SK-MEL-5 (cell line): ENCODE measurements at places on chromosomes 16 and 17. TPM values are rescaled to one million over a fixed set of nuclear protein-coding genes. Genes with fewer than 3 reads are reported as not detected.

- DNase-seq = peak; percentile 62
These were observed 37.0 kb upstream of the ZNF750 start for GRCh38 chr17:82876602-82877379.

GRCh38 chr16:68450741-68451255, 2.5 kb upstream of the SMPD3 start:
- DNase-seq = no peak

DNA sequence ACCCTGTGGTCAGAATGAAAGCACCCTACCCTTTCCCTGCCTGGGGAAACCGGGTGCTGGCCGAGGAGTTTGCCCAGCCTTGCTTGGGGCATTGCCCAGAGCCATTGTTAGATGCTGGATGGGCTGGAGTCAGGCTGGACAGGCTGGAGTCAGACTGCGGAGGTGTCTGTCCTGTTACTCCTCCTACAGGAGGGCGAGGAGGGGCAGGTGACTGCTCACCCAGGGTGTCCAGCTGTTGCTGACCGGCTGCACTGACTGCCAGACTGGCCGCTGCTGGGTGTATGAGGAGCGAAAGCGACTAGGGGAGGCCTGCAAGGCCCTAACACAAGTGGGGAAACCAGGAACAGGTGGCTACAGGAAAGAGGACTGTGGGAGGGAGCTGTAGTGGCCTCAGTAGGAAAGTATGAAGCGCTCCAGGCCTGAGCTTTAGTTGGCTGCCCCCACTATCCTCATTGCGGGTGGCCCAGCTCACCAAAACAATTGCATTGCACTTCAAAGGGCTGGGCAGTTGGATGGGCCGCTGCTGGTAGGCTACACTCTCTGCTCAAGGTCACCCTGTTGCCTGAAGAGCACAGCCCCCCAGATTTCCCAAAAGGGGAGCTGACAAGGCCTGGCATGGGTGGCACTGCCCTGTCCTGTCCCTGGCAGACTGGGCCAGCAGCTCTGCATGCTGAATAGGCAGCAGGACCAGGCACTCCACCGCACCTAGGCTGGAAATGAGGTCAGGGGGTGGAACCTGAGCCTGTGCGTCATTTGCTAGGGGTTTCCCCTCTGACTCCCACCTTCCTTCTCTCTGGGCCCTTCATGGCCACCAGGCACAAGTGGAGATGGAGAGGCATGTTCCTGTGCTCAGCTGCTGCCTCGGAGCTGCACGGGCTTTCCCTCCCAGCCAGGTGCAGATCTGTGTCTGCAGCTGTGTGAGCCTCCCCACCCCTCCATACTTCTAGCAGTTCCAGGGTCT, 18.4 kb downstream of the LDHD start:
- DNase-seq = no peak

DNA sequence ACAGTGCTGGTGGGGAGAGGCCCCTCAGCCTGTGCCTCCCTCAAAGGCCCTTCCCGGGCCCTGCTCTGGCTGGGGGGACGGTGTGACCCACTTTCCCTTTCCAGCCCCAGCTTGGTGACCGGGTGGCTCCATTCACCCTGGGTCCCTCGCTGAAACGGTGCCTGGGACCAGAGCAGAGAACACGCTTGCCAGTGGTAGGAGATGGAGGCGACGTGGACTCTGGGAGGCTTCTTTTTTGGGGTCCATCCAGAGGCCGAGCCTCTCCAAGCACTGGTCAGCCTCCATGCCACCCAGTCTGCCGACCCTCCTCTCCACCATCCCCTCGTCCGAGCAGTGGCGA, 7.7 kb downstream of the CENPX start:
- DNase-seq = no peak

DNA sequence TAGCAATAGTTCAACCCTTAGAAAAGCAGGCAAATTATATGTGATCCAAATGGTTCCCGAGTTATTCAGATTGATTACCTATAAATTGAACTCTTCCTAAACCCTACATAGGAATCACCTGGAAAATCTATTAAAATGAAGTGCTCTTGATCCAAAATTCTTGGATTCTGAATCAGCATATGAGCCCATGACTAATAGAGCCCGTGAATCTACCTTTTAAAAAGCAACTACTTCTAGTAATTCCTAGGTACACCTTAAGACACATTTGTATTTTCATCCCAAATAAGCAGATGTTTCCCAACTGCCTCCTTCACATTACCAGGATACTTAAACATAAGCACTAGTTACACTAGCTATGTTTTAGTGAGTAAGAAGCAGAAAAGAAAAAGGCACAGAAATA, 1171.0 kb upstream of the GOT2 start:
- no peak for DNase-seq

DNA sequence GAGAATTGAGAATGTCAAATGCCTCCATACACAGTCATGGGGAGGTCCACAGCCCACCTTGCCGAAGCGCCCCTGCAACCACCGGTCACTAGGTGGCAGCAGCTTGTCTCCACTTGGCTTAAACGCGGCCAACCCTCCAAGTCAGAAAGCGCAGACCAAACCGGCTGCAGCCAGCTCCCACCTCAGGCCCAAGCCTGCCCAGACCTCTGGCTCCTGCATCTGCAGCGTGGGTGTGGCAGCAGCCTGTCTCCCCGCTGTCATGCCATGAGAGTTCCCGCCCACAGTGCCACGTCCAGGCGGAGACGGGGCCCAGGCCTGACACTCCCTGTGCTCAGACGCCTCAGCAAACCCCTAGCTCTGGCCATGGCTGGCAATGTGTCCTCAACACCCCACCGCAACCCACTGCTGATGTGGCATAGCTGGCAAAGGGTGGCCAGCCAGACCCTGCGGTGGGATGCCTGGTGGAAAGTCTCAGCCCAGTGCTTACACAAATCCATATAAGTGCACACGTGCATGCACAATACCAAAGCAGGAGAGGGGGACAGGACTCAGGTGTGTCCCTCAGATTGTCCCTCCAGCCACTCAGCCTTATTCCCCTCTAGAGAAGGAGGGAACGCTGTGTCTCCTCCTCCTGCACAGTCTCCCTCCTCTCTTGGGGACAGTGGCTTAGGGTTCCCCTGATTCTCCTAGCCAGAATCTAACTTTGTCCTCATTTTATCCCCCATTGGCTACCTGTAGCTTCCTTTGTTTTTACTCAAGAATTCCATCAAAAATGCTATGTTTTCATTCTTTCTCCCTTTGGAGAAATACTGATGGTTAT, 10.9 kb downstream of the COPZ2 start:
- peak; percentile 87 for DNase-seq

DNA sequence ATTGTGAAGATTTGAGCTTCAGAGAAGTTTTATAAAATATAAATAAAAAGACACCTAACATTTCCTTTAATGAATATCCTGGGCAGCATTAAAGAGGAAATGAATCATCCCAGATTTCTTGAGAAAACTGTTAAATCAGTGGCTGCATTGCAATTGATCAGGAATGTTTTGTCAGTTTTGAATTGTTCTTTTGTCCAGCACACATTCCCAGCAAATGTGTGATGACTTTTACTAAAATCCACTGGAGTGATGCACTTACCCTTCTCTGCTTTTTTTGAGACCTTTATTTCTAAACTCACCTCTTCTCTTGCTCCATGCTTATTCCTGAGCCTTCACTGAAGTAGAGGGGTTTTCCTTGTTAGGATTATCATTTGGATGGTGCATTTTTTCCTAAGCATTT, 1307.2 kb downstream of the CDH8 start:
- DNase-seq = no peak

- DNase-seq = no peak
These were observed 6.3 kb downstream of the STARD3 start for GRCh38 chr17:39643271-39643670.

- no peak for DNase-seq
These were observed 2.8 kb downstream of the DBNDD1 start for GRCh38 chr16:90016339-90016950.

C16orf86 gene
- 0.98 and 3.1 TPM in 2 replicates for total RNA-seq

CD300LD gene
- not detected in 2 replicates for total RNA-seq

SRSF1 gene
- 275 and 277 TPM in 2 replicates for total RNA-seq

TCAP gene
- 0.05 and 0.53 TPM in 2 replicates for total RNA-seq

ANKRD13B gene
- total RNA-seq = 3.0 and 5.3 TPM in 2 replicates
